ENCODE measurements at places on chromosomes 1 and 21.

- no peak for DNase-seq
Measured at GRCh38 chr1:98688110-98688739, 26.7 kb downstream of the SNX7 start.

GRCh38 chr1:214857716-214858115 is 224.8 kb upstream of the KCNK2 start:
- no peak for DNase-seq

GRCh38 chr1:21520899-21521716 is 11.9 kb downstream of the ALPL start:
- no peak for DNase-seq

GRCh38 chr1:21930629-21931170 is 6.4 kb downstream of the HSPG2 start:
- no peak for DNase-seq

Data from SK-N-DZ (cell line).